Mesenteric fat pad (tissue), 1 donor: ENCODE measurements at places on chromosomes 2 and 18. TPM values are rescaled to one million over a fixed set of nuclear protein-coding genes. Genes with fewer than 3 reads are reported as not detected.

The MAPRE3 gene
- 65.2 TPM for total RNA-seq

The COL5A2 gene
- total RNA-seq = 93.4 TPM

The FAM124B gene
- 4.1 TPM for total RNA-seq

The PLGLB2 gene
- 0.93 TPM for total RNA-seq

The EML4 gene
- total RNA-seq = 46.2 TPM

The PLEKHH2 gene
- total RNA-seq = 11.4 TPM

The CYBRD1 gene
- total RNA-seq = 172 TPM

The SPATA3 gene
- total RNA-seq = not detected

DNA sequence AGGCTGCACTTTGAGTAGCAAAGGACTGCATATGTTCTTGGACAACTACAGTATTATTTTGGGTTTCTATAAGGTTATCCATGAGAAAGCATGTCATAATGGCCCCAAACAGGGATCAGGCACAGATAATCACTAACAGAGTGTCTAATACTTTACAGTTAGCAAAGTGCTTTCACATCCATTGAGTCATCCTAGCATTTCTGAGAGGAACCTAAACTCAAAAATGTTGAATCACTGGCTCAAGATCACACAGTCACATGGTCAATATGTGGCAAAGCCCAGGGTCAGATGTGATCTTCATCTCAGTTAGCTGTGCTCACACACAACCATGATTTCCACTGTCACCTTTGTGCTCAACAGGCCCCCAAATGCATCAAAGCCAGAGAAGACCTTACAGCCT is 156.1 kb upstream of the VRK2 start:
- DNase-seq = no peak

DNA sequence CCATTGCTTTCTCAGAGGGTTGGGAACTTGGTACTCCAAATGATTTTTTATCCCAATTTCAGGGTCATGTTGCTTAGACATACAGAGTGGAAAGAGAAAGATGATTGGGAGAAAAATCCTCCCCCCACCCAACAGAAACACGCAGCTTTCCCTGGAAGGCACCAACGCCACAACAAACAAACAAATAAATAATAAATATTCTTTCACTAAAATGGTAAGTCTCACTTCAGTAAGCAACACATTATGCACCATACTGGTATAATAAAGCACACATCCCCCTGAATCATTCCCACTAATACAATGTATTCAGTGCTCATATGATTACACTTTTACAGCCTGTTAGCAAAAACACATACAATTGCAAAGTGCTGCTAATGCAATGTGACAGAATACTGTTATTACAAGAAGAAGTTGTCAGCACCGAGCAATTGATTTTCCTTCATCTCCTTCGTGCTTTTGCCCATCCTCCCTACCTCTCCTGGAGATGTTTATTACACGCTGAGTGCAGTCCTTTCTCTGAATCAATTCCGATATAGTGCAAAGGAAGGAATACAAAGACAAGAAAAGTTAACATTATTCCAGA is 359.9 kb downstream of the TXNL1 start:
- no peak for DNase-seq

DNA sequence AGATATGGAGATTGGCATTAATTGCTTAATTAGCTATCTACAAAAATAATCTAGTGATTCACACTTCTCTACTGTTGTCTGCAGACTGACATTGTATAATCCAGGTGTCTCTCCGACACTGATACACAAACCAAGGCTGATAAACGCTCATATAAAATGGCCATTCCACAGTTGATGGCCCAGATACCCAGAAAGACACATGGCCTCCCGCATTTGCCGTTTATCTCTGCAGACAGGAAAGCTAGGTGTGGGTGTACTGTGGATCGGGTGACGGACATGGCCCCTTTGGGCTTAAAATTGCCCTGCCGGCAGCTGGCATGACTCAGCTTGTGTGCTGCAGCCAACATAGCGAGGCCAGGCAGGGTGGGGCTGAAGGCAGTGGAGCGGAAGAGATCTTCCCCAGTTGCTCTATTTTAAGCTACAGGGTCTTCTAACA is 18.5 kb downstream of the PMAIP1 start:
- no peak for DNase-seq

DNA sequence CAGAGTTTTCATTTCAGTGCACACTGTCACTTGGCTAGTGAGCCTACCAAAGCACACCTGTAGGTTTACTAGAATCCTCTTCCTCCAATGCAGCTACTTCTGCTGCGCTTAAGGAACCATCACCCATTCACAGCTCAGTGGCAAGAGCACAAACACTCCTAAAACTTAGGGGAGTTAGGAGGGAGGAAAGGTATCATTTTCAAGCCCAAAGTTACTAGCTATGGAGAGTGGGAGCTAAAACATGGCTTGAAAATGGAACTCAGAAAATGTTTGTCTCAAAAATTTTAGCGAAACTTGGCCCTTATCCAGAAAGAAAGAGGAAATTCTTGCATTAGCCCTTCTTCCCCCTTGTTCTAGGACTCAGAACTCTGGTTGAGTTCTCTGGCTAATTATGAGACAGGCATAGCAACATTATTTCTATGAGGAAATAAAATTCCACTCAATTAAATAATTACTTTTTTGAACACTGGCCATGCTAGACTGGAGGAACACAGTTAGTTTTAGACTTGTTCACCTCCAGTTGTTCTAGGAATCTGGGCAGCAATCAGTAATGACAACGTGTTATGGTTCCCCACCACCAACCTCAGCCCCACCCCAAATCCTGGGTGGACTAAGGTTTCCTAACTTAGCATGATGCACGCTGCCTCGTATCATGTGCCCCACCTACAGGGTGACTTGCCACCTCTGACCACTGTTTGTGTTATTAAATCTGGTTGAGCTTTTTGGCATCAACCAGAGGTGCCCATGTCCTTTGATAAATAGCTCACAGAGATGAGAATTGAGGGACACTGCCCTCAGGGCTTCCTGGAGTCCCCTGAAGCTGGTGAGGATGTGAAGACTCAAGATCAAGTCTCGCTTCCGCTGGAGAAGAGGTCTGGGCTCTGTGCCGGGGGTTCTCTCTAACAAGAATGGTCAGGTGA is 32.8 kb downstream of the LPIN2 start:
- no peak for DNase-seq

DNA sequence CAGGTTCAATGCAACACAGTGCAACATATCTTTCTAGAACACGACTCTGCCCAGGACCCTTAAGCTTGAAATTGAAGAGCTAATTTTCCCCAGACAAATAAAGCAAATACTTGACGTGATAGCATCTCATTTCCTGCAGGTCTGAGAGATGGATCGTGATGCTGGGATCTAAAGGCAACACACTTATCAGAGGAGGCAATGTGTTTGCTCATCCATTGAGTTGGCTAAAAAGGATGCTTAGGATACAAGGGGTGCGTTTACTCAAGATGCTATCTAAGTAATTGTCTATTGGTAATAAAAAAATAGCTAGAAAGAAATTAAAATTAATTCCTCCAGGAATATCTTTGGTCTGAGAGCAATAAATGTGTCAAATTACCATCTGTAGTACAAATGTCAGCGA is 129.0 kb downstream of the SOCS6 start:
- no peak for DNase-seq

DNA sequence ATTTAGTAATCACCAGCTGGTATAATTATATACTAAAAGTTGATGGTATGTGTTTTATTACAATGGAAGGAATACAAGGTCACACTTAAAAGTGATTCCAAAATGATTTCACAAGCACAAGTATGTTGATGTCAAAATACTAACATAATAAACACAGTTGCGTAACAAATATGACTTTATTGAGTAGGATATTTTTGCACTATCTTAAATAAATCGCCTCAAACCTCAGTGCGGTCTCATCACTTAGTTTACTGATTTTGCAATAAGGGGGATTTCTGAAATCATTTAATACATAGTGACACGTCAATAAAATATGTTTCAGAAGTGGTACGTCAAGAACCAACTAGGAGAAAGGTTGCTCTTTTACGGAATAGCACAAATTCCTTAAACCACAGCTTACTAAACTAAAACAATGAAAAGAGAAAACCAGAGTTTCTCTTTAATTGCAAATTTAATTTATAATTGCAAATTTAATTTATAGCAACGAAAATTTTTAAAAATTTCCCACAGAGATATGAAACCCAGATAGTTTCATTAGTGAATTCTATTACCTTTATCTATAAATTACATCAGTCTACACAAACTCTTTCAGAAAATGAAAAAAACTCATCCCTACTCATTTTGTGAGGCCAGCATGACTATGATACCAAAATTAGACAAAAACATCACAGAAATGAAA is 304.0 kb upstream of the REG3G start:
- DNase-seq = no peak

GRCh38 chr2:106065983-106066820 is 127.9 kb downstream of the UXS1 start:
- DNase-seq = no peak

- DNase-seq = no peak
These were observed 1.0 kb downstream of the CNNM3 start for GRCh38 chr2:96816836-96817702.

DNA sequence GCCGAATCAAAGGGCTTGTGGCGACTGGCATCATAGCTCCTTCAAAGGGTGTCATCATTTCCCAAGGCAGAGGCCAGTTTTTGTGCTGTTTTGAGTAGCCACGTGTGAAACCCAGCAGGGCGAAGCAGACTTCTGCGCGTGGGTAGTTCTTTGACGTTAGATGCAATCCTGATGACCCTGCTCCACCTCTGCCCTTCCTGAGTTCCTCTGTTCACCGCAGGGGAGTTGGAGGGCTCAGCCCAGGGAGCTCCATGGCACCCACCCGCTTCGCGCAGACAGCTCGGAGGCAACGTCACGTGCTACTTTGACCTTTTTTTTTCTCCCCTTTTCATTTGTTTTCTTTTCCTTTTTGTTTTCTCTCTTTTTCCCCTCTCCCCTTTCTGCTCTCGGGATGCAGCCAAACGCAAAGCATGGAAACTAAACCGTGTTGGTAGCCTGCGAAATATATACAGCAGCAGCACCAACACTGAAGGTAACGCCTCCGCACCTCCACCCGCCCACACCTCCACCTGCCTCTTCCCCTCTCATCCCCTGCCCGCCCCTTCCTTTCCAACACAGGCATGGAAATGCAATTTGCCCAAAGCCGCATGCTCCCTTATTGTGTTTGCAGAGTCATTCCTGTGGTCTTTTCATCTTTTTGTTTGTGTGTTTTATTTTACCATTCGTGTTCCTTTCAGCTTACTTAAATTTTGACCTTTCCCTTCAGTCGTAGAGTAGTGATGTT is 153.6 kb downstream of the GBX2 start:
- DNase-seq = peak; percentile 57

GRCh38 chr2:147976102-147976501 is 44.4 kb downstream of the ORC4 start:
- DNase-seq = no peak

DNA sequence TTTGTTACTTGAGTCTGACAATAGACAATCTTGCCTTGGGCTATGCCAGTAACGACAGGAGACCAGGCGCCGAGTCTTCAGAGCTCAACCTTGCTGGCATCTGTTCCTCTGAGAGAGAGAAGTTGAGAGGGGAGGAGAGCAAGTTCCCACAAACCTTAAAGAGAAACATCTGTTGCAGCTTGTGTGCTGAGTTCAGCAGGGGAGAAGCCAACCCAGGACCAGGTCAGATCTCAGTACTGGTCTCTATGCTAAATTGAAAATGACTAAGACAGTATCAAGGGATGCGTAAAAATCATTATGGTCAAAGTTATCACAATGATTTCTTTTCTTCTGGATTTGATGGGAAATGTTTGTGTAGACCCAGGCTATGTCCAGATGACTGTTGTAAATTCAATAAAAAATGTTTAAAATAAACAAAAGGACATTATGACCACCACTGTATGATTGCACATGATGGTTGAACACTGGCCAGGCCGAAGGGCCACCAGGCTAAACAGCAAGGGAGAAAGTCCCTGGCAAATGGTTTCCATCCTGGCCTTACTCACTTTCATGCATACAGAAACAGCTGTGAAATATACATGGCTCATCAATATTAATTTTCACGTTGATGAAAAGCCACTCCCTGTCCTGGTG is 100.3 kb upstream of the PMAIP1 start:
- DNase-seq = no peak

DNA sequence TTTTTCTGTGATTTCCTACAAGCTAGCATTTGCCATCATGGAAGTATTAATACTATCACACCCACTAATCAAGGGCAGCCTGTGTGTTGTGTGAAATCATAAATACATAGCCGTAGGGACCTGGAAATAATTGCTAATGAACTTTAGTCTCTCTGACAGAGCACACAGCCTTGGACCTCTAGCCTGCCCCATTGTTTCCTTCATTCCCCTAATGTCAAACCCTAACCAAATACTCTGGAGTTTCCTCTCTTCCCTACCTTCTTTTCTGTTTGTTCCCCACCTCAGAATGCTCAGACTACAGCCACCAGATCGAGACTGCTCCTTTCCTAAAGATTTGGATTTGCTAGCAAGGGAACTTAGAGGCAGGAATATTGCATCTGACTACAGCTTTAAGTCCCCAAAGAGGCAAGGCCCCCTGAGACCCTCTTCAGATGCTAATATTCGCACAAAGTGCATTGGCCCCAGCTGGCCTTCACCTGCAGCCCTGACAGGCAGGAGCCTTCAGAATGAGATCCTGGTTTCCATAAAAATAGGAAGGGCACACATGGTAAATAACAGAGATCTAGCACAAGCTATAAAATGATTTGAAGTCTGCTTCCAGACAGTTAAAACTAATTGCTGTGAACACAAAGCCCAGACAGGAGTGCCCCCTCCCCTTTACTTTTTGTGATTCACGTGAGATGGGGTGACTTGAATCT is 279.2 kb upstream of the DCC start:
- DNase-seq = no peak

- no peak for DNase-seq
These were observed 6.9 kb downstream of the MBD5 start for GRCh38 chr2:148027822-148028221.

GRCh38 chr2:133475610-133476009 is 92.7 kb downstream of the NCKAP5 start:
- DNase-seq = no peak

- no peak for DNase-seq
These were observed 47.5 kb downstream of the THUMPD2 start for GRCh38 chr2:39731546-39731945.

DNA sequence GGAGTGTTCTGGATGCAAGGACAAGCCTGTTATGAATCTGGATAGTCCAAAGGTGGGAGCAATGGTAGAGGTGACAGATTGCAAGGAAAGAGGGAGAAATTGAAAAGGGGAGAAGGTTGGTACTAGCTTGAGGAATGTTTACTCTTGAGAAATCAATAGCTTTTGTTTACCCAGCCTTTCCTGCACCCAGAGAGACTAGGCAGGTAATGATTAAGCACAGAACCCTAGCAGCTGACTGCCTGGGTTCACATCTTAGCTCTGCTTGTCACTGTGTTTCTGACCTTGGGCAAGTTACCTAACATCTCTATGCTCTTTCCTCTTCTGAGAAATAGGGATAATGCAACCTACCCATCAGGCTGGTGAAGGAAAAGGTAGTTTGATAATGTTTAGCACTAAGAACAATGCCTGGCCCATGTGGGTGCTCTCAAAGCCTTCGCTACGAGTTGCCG is 178.6 kb downstream of the MGAT5 start:
- DNase-seq = no peak
